ENCODE measurements at places on chromosomes 1 and 21. TPM values are rescaled to one million over a fixed set of nuclear protein-coding genes. Genes with fewer than 3 reads are reported as not detected.

DNA sequence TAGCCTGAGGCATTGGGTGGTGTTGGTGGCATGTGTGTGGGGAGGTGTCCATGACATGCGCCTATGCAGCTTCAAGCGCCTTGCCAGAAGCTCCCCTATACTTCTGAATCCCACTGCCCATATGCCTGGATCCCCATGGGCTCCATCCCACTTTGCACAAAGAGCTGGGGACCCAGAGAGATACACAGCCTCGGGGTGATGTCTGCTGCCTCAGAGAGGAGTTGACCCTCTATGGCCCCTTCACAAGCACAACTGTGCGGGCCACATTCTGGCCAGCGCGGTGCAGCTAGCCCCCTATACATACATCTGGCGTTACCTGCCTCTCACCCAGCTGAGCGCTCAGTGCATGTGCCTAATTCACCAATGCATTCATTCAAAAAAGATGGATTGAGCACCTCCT, 9.6 kb upstream of the PTPRF start:
- no peak for DNase-seq

GRCh38 chr21:16037421-16037955, 307.7 kb downstream of the USP25 start:
- no peak for DNase-seq

DNA sequence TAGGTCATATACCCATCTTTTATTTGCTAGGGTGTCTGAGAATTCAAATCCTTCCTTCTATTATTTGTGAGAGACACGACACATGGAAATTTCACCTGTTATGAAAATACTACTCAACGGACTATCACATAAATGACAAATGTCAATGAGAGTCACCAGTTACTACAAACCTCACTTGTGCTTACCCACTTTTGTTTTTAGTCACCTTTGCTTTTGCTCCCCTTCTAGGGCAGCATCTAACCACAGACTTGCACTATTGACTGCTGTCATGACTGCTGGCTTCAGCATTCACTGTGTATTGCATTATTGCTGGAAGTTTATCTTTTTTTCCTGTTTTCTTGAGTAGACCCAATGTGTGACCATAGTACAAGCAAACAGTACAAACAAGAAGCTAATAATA, 1048.0 kb downstream of the PLA2G4A start:
- no peak for DNase-seq

DNA sequence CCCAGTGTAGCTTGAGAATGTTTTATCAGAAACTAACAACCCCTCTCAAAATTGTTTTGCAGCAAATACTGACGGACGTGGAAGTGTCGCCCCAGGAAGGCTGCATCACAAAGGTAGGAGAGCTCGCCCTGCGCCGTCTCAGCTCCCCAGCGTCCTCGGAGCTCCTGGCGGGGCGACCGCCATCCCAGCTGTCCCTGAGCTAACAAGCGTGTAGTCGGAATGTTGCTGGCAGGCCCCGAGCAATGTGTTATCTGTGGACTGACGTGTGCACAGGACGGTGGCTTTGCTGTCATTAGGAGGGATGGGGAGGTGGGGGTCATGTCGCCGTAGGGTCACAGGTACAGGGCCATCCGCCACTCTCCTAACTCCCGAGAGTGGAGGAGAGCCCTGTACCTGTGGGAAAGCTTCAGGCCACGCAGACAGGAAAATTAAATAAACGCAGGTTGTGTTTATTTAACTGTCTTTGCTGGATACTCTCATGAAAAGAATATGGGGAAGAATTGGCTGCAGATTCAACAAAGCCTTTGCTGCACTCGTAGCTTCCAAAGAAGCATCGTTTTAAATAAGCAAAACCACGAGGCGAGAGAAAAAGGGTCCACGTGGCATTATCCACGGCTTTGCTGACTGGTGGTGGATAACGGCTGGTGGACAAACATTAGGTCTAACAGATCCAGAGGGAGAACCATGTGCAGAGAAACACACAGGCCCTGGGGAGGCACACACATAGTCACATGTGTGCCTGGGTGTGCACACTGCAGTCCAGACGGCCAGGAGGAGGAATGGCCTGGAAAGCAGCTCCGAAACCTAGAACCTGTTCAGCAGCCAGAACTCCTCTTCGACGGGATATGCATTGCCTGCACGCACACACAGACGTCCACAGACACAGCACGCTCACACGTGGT, 175.3 kb downstream of the PRDM16 start:
- no peak for DNase-seq

The PLPPR4 gene
- 1.6 TPM for polyA plus RNA-seq

The MATN1 gene
- 0.07 TPM for polyA plus RNA-seq

The PALMD gene
- polyA plus RNA-seq = 3.4 TPM

GRCh38 chr1:24416666-24417391, 1.2 kb downstream of the NIPAL3 start:
- no peak for DNase-seq

DNA sequence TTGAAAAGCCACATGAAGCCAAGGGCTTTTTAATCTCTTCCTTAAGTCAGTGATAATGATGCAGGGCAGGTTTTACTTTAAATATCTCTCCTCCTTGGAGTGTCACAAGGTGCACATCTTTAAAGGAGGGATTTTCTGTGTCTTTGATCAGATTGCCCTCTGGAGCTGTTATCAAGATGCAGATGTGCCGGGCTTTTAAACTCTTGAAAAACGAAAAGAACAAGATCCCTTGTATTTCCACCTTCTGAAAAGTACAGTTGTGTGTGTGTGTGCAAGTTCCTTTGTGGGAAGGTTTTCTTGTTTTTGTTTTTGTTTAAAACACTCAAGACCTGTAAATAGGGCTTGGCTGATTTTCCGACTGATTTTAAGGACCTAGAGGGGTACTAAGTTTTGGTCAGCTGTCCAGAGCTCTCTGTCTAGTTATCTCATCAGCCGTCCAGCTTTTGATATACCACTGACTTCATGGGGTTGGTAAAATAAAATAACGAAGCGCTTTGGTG, 1.6 kb downstream of the MARK1 start:
- peak; percentile 39 for DNase-seq

DNA sequence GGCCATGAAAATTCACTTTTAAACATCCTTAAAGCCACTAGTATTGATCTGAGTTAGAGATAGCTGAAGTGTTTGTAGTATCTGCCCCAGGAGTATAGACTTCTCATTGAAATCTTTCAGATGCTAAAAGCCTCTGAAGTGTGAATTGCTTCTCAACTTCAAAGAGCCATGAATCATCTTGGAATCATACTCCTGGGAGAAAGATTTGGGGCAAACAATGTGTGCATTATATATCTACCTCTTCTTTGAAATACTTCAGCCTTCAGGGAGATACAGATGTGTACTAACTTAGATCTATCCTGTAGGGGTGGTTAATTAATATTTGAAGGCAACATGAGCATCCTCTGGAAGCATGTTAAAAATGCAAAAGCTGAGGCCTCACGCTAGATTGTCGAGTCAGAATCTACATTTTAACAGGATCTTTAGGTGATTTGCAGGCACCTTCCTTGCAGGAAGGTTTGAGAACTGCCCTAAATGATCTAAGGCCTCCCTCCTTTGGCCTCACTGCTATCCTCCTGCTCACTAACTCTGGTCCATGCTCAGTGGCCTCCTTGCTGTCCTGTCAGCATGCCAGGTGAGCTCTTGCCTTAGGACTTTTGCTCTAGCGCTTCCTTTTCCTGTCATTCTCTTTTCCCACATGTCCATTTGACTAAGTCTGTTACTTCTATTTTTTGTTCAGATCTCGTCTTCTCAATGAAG, 6.0 kb upstream of the SCYL3 start:
- DNase-seq = no peak

DNA sequence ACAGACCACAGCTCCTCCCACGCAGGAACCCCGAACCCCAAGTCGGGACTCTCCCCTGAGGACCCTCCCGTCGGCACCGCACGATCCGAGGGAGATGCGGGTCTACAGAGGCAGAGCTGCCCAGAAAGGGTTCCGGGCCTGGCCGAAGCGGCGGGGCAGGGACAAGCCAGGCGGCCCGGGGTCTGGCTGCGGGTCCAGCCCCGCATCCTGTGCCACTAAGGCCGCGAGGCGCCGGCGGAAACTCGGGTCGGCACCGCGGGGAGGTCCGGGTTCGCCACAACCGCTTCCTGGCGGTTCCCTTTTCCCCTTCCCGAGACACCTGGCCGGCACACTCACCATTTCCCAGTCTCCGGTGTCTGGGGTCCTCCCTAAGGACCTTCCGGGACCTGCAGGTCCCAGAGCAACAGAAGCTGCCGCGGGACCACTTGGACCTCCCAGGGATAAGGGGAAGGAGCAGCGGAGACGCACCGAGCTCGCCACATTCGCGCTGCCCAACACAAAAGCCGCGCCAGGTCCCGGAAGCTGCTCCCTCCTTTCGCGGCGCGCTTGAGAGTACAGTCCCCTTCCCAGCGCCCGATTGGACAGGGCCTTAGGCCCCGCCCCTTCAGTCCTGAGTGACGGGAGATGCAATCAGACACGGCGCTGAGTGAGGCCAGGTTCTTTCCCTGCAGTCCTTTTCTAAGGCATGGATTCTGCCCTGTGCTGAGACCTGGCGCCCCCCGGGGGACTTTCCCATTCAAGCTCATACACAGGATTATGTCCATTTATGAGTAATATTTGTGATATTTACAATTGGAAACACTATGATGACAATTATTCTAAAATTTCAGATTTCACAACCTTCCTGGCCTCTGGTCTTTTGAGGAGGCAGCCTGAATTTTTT, at the start of gene ZNF670:
TSS of gene ZNF670 (minus strand) at position 554 of the 883 bp plus-strand sequence. CDS start at position 339, 215 bp downstream.
- DNase-seq = peak; percentile 85

GRCh38 chr1:210332719-210333398, 4.2 kb downstream of the HHAT start:
- no peak for DNase-seq

GRCh38 chr1:148158341-148159003, 6.4 kb upstream of the NBPF11 start:
- no peak for DNase-seq

The GSTM3 gene
- polyA plus RNA-seq = 218 TPM

DNA sequence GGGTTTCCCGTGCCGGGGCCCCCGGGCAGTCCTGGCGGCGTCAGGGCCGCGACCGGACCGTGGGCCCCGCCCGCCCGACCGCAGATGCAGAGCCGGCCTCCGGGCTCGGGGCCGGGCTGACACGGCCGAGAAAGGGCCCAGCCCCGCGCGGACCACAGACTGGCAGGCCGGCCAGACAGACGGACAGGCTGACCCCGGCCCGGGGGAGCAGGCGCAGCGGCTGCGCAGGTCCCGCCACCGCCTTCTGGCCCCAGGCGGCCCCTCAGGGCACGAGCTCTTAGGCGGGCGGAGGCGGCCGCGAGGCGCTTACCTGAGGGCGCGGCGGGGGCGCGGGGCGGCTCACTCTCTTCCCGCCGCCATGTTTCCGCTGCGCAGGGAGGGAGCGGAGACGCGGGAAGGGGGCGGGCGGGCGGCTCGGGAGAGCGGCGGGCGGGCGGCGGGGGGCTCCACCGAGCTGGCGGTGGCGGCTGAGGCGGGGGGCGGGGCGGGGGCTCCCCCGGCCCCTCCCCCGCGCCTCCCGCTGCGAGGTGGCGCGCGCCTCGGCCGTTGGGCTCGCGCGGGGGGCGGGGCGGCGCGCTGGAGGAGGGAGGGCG, at the start of gene SCMH1:
TSS of gene SCMH1 (minus strand) at position 558 of the 593 bp plus-strand sequence. CDS start 56,173 bp downstream, outside the sequence.
- DNase-seq = peak; percentile 19

DNA sequence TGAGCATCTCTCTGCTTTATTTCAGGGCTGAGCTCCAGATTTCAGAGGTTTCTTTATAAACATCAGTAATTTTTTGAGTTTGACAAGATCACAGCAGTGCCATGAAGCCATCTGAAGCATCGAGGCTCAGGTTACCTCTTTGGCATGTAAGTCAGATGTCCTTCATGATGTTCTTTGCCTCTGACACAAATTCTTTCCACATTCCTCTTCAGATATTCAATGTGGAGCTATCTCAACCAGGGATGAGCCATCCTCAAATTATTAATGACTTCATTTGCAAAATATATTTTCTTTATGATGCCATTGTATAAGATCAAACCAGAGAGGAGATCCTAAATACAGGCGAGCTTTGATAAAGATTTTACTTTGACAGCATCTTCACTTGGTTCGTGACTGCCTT, 256.7 kb downstream of the COL11A1 start:
- DNase-seq = no peak

The MAB21L3 gene
- polyA plus RNA-seq = 0.62 TPM

- DNase-seq = no peak
Measured at GRCh38 chr1:237119091-237119490, 77.1 kb downstream of the RYR2 start.

DNA sequence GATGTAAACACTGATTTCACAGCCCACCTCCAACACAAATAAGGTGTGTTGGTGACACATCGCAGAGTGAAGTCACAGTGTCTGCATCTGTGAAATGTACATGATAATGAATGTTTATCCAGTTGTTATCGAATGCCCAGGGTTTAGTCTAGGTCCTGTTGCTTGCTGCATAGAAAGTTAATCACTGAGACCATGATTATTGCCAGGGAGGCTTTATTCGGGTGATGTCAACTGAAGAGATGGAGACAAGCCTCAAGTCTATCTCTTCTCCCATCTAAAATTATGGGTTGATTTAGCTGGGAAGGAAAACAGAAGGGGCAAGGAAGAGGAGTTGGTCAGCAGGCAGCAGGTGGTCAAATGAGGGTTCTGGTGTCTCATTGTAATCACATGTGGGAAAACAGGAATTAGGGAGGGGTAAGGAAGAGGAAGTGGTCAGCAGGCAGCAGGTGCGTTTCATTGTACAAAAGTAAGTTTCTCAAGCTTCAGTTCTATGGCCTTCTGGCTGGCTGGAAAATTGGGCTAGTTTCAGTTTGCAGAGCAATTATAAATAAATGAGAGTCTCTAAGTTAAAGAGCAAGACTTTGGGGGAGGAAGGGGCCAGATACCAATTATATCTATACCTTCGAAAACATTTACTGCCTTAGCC, 146.3 kb upstream of the DNAH14 start:
- no peak for DNase-seq

GRCh38 chr1:244437086-244437468, 14.6 kb downstream of the ADSS2 start:
- DNase-seq = no peak

DNA sequence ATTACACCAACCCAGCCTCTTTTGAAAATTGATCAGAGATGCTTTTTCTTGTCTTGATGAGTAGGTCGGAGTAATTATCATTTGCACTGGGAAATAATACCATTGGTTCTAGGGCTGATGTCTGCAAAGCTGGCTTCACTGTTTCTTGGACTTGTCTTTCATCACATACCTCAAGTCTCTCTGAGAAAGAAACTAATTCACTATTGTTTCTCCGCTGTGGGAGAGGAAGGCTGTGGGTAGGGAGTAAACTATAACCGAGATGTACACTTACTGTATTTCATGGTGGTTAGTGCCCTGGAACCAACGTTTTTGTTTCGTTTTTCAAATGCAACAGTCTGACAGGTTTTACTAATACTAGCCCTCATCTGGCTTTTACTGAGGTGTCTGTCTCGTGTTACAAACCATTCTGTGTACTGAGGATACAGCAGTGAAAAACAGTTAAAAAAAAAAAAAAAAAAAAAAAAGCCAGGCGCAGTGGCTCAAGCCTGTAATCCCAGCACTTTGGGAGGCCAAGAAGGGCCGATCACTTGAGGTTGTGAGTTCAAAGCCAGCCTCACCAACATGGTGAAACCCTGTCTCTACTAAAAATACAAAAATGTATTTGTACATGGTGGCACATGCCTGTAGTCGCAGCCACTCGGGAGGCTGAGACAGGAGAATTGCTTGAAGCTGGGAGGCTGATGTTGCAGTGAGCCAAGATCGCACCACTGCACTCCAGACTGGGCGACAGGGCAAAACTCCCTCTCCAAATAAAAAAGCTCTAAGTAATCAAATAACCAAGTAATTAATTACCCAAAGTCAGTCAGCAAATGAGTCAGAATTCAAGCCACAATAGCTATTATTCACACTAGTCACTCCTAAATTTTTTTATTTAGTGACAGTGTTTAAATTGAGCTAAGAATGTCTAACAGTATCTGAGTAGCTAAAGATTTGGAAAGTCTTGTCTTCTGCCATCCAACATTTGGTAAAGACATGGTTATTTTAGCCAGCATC, 23.3 kb downstream of the TOMM20 start:
- DNase-seq = no peak

Data from left renal cortex interstitium (tissue), 4 donors.